T-helper 1 cell treated with Interleukin-12 subunit alpha and Interleukin-12 subunit beta and Interleukin-4 antibody, amounts not matched to agents 30 ng/mL and 1 ng/mL, for 36 hours (primary cell): ENCODE measurements at places on chromosomes 2 and 18. TPM values are rescaled to one million over a fixed set of nuclear protein-coding genes. Genes with fewer than 3 reads are reported as not detected.

Gene CENPA
- 27.7 and 29.5 TPM in 2 replicates for total RNA-seq

Gene RELCH
- total RNA-seq: 47.8 and 49.3 TPM in 2 replicates

Gene COL6A3
- 1.4 and 1.5 TPM in 2 replicates for total RNA-seq

Gene EFHD1
- total RNA-seq: 0.86 and 1.3 TPM in 2 replicates

Gene PPP4R1
- 48.9 and 56.0 TPM in 2 replicates for total RNA-seq

Gene HOXD12
- total RNA-seq: not detected in 2 replicates

Gene L3MBTL4
- 0.68 and 1.1 TPM in 2 replicates for total RNA-seq

Gene LIMS4
- 0.42 and 0.59 TPM in 2 replicates for total RNA-seq

Gene MYO5B
- total RNA-seq: 0.27 and 0.85 TPM in 2 replicates

Gene APCDD1
- not detected in 2 replicates for total RNA-seq

Gene RUFY4
- 3.2 and 3.3 TPM in 2 replicates for total RNA-seq

Gene SERPINB7
- not detected in 2 replicates for total RNA-seq

Gene SERPINB10
- not detected in 2 replicates for total RNA-seq

Gene NT5DC4
- total RNA-seq: 0.17 TPM in 1 of 2 replicates, not detected in the other

Gene ELOA2
- total RNA-seq: not detected in 2 replicates

Gene TMEM247
- total RNA-seq: not detected in 2 replicates

Gene SULT1C4
- not detected in 2 replicates for total RNA-seq

Gene SPEG
- total RNA-seq: 0.05 and 0.39 TPM in 2 replicates

Gene TMEM182
- 1.8 and 2.2 TPM in 2 replicates for total RNA-seq

Gene CCDC148
- total RNA-seq: not detected in 2 replicates

Gene LRP1B
- total RNA-seq: not detected in 2 replicates

Gene MEP1B
- 0.10 TPM in 1 of 2 replicates, not detected in the other for total RNA-seq

Gene PRSS56
- not detected in 2 replicates for total RNA-seq

Gene PREPL
- 23.7 and 27.1 TPM in 2 replicates for total RNA-seq

Gene RAX
- total RNA-seq: not detected in 2 replicates

Gene RNF152
- total RNA-seq: 0.05 and 0.10 TPM in 2 replicates

Gene RAB17
- total RNA-seq: not detected in 2 replicates

Gene C2orf49
- total RNA-seq: 18.5 and 20.1 TPM in 2 replicates

Gene PKDCC
- not detected in 2 replicates for total RNA-seq

Gene COLEC11
- not detected in 2 replicates for total RNA-seq

Gene MAL
- 791 and 797 TPM in 2 replicates for total RNA-seq

Gene AKAIN1
- total RNA-seq: not detected in 2 replicates

Gene CIB4
- not detected in 2 replicates for total RNA-seq

Gene MYOM1
- total RNA-seq: 1.0 and 1.6 TPM in 2 replicates

Gene XRCC5
- 343 and 362 TPM in 2 replicates for total RNA-seq

Gene CAPN10
- 59.7 and 65.8 TPM in 2 replicates for total RNA-seq

Gene SPC25
- total RNA-seq: 21.4 and 25.6 TPM in 2 replicates

Gene UNC50
- 29.1 and 32.8 TPM in 2 replicates for total RNA-seq

Gene SNTG2
- total RNA-seq: not detected in 2 replicates

Gene EGR4
- 0.27 and 0.56 TPM in 2 replicates for total RNA-seq

Gene SESTD1
- 12.7 and 13.4 TPM in 2 replicates for total RNA-seq

Gene GALNT3
- 15.4 and 17.5 TPM in 2 replicates for total RNA-seq

Gene COLEC12
- total RNA-seq: not detected in 2 replicates

Gene ARPC2
- total RNA-seq: 687 and 710 TPM in 2 replicates

Gene KLHL30
- total RNA-seq: not detected in 2 replicates

Gene PROM2
- total RNA-seq: 0.78 and 1.4 TPM in 2 replicates

Gene ALPI
- total RNA-seq: not detected in 2 replicates

Gene NDC80
- total RNA-seq: 48.9 and 51.3 TPM in 2 replicates

Gene ADRA2B
- 0.05 and 0.07 TPM in 2 replicates for total RNA-seq

Gene KYNU
- total RNA-seq: not detected in 2 replicates

Gene CD28
- total RNA-seq: 124 and 128 TPM in 2 replicates

Gene IL1RN
- total RNA-seq: 2.4 and 3.0 TPM in 2 replicates

Gene FAM110C
- 5.6 and 6.6 TPM in 2 replicates for total RNA-seq

Gene DSG4
- total RNA-seq: not detected in 2 replicates

Gene SLC5A7
- not detected in 2 replicates for total RNA-seq

Gene CNRIP1
- not detected in 2 replicates for total RNA-seq
